ENCODE measurements at places on chromosomes 4 and X.

DNA sequence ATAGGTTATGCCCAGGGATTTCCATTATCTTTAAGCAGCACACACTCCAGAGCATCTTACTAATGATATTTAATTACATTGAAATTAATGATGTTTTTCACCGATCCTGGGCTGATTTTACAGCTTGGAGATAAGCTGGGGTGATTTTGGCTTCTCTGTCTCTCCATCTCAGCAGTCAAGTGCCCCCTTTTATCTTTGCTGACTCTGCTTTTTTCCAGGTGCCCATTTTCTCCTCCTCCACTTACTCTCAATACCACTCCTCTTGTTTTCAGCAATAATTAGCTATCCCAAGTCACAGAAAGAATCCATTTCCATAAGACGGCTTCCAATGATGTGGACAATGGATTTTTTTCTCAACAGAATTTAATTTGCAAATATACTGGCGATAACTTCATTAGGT is 266.7 kb downstream of the GBA3 start:
- no peak for DNase-seq

- DNase-seq, result no peak
These were observed 120.8 kb downstream of the SMIM20 start for GRCh38 chr4:26034849-26035248.

DNA sequence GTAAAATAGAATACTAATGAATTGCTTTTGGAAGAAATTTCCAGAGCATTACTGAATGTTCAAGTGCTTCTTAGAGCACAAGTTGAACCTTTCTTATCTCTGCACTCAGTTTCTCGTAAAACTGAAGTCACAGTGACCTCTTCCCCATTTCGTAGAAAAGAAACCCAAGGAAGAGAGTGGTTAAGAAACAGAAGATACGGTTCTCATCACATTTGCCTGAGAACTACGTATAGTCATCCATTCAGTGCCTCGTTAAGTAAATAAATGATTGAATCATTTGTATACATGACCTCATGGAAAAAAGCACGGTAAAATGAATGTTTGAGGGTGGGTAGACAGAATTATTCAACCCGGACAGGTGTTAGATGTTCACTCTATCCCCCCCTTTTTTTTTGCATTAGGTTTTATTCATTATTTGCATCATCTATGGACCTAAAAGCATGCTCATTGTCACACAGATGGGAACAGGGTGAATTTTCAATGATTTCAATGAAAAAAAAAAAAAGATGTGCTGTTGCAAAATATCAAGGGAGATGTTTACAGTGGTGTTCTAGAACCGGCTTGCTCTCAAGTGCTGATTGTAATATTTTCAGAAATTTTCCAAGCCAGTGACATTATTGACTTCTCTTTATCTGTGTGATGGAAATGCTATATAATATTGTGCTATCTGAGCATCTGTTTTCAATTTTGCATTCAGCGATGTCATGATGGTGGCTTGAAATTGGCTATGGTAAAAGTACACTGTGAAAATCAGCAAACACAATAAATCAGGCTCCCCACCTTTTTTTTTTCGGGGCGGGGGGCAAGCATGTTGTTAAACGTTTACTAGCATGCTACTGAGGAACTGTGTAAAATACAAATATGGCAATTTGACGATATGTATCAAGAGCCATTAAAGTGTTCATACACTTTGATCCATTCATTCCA is 4.3 kb downstream of the RHOH start:
- DNase-seq, result no peak

- DNase-seq, result no peak
These were observed 9.1 kb downstream of the CYP4V2 start for GRCh38 chr4:186200516-186200915.

DNA sequence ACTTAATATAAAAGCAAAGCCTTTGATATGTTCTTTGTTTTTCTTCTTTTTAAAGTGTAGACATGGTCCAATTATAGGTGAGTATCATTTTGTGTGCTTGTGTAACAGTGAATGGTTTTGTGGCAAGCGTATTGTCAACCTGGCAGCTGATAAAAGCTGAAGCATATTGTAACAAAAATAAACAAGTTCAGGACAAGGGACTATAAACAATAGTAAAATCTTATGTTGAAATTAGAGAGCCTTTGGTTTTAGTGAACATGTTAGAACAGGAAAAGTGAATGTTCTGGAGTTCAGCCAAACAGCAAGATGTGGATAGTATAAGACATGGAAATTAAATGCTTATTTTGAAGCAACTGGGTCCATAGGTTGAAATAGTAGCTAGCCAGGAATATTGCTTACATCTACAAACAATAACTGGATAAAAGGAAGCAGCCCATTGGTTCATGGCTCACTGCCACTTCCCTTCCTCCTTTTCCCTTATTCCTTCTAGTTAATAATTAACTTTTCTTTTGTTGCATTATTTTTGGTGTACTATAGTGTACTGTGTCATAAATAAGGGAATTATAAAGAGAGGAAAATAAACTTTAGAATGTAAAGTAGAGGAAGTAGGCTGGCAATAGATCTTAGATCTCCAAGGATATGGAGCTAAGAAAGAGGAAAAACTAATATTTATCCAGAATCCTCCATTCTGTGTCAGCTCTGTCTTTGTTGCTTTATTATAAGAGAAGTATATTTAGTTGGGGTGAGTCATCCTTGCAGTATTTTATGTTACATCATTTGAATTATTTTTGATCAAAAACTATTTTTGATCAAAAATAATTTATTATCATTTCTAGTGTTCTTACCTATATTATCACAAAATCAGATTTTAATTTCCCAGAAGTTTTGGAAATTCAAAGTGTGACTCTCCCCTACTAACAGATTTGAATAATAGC is 65.6 kb downstream of the MRPL1 start:
- no peak for DNase-seq

DNA sequence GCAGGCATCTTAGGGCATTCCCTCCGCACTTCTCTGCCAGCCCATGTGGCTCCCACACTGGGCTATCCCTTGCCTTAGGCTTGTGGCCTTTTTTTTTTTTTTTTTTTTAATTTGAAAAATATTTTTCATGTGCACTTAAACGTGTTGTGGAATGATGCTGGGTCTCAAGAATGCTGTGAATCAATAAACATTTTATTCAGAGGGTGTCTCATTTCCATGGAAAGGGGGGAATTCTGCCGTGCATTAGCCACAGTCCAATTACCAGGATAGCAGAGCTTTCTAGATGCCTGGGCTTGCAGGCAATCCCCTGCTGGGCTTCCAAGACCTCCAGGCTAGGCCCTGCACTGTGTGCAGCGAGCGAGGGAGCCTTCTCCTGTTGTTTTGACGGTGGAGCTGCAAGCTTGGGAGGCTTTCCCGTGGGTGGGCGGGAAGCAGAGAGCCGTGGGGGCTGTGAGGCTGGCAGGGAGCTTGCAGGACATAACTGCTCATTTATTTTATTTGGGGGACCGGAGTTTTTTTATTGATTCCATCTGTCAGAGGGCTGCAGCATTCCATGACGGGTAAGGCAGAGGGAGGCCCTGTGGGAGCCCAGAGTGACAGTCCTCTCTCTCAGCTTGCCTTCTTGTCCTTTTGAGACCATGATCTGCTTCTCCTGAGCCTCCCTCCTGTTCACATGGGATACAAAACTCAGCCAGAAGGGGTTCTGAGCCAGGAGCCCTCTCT is 2.6 kb upstream of the CPZ start:
- no peak for DNase-seq

- DNase-seq, result no peak
These were observed 190.4 kb downstream of the ARAP2 start for GRCh38 chr4:36053930-36054329.

GRCh38 chr4:38371391-38371851 is 292.6 kb upstream of the KLF3 start:
- no peak for DNase-seq

DNA sequence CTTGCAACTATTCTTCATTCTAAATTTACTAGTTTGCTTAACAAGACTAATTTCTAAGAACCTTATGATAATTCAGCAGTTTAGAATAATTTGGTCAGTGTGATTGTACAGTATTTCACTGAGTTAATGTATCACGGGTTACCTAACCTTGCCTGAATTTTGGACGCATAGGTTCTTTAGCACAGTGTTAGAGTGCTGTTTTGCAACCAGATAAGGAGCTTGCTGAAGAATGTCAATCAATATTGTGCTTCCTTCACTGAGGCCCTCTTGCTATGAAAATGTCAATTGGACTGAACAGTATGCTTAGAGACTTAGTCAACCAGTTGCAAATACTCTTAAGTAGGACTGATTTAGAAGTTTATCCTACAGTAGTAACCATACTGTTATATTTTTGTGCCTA is 19.6 kb downstream of the VAMP7 start:
- DNase-seq, result no peak

- no peak for DNase-seq
These were observed 178.6 kb downstream of the ZNF674 start for GRCh38 chrX:46366381-46367207.

DNA sequence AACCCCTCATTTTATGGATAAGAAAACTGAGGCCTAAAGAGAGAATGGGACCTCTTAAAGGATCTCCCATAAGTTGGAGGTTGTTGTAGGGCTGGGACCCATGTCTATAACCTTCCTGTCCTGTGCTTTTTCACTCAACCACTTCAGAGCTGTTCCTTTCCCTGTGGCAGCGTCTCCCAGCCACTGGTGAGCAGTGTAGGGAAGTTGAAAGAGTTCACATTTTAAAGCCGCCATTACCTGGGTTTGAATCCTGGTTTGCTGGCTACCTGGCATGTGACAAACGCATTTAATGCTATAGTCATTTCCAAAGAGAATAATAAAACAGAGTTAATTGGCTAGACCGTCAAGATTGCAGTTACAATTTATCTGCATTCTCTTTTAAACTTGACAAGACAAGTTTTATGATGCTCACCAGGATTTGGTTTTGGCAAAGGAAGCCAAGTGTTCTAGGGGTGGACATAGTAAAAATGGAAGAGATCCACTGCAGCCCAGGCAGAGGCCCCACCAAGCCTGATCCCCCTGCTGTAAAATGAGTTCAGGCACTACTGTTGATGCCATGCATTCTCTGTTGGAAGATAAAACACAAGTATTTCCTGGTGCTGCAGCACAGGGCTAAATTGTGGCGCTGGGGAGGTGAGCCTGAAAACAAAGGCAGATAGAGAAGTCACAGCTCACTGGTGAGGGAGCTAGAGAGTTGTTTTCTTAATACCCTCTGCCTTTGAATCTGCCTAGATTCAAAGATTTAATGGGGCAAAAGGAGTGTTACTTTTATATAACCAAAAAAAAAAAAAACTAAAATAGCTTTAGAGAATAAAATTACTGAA is 218.7 kb downstream of the NWD2 start:
- no peak for DNase-seq

DNA sequence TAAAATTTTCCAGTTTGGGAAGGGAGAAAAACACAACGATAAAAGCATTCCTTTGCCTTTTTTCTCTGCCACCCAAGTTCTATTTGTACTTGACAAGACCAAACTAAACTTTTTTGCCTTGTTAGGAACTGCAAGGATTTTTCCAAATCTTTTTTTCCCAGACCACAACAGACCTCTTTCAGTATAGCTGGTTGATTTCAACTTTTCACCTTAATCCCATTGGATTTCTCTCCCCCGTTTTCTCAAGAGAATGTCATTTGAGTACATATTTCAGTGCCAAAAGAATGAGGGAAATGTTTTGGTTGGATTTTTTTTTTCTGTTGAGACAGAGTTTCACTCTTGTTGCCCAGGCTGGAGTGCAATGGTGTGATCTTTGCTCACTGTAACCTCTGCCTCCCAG is 18.5 kb upstream of the SGMS2 start:
- no peak for DNase-seq

DNA sequence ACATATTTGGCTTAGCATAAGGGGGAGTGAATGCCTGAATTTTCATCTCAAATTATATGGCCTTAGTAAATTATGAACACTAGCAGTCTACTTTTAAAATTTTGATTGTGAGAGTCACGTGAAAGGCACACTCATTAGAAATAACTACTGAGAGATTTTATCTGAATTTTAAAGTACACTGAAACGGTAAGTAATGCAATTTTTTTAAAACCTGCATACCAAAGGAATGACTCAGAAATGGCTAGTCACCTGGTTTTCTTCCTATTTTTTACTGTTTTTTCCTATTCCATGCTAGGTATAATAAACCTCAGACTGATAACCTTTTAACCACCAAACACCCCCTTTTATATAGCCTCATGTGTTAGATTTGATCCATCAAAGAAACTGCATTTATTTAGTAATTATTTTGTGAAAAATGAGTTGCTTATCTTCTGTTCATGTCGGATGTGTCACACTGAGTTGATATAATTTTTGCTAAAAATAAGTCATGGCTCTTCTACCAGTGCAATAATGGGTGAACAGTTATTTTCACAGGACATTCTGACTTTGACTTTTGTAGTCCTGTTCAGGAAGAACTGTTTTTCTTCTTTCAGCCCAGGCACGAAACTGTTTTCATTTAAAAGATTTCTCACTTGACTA is 40.4 kb downstream of the CPEB2 start:
- no peak for DNase-seq

Measured in activated naive CD4-positive, alpha-beta T cell (primary cell).